ENCODE measurements at places on chromosomes 3 and 15.

DNA sequence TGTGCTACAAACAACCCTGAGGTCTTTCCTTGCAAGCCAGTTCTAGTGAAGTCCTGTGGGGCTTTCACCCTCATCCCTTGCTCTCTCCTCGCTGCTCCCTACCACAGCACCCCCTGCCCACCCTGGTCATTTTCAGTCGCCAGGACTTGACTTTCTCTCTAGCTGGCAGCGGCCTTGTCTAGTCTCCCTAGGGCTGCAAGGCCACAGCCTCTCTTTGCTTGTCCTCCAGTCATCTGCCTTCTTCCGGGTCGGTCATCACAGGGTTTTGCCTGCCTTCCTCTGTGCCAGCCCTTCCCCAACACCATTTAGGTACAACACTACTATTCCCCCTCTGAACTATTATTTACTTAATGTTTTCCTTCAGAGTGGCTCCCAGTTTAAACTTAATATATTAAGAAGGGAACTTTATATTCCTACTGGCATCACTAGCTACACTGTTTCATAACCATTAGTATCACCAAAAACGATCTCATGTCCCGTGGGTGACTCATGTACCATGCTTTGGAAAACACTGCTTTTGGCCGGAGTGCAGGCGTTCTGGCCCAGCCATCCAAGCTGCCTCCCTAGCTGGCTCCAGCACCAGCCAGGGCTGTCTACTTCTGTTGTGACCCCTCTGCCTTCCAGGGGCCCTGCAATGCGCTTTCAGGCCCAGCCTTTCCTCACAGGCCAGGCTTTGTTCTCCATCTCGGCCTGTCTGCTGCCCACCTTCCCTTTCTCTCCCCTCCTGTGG, 21.4 kb downstream of the FAH start:
- peak; percentile 43 for DNase-seq

DNA sequence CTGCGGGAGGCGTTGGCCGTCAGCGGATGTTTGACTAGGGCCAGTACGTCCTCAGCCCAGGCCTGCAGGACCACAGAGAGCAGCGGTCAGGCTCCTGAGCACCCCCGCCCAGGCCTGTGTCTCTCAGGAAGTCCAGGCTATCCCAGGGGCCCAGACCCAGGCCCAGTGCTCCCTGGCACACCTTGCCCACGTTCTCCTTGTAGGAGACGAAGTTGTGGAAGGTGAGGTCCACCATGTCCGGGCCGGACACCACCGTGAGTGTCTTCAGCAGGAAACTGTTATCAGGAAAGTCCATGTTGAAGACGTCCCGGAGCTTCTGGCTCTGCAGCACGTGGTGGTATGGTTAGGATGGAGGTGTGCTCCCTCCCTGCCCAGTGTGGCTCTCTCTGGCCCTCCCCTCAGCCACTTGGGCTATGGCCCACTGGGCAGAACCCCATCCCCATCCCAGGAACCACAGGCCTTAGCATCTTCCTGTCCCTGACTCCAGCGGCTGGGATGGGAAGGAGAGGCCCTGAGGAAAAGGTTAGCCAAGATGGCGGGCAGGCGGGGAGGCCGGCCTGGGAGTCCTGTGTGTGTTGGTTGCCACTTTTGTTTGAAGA, 5.3 kb downstream of the PLCB2 start:
- DNase-seq: no peak

DNA sequence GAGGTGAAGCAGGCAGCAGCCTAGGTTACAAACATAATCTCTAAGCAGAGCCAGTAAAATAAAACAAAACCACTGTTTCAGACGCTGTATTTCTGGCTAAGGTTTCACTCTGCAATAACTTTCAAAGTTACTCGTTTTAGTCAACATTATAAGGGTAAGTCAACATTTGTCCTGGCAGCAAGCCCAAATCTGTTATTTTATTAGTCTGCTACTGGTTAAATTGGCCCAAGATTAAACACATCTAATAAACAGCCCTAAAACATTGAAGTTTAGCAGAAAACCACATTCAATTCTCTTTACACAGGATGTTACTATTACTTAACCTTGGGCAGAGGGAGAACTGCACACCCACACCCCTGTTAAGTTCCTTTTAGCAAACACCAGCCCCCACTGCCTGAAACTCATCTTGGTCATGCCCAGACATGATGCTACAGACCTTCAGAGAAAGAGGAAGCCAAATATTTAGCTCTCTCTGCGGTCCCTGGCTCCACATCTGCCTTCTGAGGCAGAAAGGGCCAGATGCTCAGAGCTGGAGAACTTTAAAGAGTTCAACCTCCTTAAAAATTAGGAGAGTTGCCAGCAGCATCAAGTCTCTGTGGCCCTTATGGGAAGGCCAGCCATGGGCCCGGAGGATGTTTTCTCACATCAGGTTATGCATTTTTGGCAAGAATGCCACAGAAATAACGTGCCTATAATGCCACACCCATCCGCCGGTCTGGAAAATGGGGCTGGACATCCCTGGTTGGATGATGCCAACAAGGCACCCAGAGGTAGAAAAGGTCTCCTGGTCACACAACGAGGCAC, 17.9 kb downstream of the ARHGEF3 start:
- no peak for DNase-seq

DNA sequence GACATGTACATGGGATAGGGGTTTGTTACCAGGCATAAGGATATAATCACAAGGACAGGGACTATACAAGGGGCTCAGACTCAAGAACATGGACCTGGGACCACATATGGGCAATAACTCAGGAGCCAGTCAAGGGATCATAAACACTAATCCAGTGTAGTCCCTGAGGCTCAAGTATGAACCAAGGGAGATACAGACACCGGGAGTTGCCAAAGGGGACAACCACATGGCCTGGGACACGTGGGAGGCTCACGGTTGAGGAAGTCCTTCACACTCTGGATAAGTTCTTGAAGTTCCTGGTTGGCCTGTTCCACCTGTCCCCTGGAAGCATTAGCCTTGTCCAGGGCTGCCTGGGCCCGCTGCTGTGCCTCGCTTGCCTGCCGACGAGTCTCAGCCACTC, 1.8 kb upstream of the USP19 start:
- DNase-seq: no peak

DNA sequence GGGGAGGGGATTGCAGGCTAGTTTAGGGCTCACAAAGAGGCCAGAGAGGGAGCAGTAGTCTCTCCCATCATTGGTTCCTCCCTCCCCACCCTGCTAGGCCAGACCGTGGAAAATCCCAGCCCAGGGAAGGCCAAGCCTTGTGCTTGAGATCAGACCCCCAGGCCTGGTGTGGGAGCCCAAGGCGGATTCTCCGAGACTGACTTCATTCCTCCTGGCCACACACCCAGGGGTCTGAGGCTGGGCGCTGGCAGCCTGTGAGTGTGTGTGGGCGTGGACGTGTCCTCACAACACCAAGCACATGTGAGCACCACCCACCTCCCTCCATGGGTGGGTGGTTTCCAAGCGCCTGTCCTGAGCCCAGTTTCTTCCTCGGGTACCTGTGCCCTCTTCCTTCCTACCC, 4.1 kb downstream of the LOXL1 start:
- DNase-seq: no peak

DNA sequence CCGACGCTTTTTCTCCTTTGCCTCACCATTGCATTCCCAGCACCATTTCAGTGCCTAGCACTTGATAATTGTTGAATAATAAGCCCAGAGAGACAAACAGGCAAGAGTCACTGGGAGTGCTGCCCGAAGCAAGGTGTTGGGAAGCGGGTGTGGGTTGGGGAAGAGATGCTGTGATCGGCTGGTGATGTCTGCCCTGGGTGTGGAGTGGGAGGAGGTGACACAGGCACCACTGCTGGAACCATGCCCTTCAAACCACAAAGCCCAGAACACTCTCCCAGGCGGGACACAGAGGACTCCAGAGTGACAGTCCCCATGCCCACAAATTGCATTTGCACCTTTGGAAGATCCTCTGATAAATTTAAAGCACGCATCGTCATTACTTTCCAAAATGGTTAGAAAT, 148.2 kb downstream of the CHSY1 start:
- DNase-seq: no peak

- DNase-seq: no peak
Measured at GRCh38 chr3:71930056-71930991, 145.4 kb upstream of the PROK2 start.

GRCh38 chr15:101046826-101047225, 127.7 kb downstream of the LRRK1 start:
- DNase-seq: no peak

GRCh38 chr15:80240276-80240675, 11.7 kb downstream of the CTXND1 start:
- DNase-seq: no peak

DNA sequence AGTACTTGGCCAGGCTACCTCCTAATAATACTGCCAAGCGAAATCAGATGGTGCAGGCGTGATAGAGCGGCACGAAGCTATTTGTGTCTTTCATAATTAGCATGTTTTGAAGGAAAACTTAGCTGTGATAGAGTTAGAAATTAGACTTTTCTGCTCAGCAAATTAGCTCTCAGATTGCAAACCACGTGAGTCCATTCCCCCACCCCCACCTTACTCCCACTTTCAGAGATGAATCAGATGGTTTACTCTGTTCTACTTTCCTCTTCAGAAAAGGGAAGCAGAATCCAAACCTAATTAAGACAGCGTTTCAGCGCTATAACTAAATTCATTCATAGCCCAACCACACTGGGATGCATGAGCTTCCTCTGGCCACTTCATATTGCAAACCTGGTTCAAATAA, 214.6 kb downstream of the SLCO3A1 start:
- no peak for DNase-seq

DNA sequence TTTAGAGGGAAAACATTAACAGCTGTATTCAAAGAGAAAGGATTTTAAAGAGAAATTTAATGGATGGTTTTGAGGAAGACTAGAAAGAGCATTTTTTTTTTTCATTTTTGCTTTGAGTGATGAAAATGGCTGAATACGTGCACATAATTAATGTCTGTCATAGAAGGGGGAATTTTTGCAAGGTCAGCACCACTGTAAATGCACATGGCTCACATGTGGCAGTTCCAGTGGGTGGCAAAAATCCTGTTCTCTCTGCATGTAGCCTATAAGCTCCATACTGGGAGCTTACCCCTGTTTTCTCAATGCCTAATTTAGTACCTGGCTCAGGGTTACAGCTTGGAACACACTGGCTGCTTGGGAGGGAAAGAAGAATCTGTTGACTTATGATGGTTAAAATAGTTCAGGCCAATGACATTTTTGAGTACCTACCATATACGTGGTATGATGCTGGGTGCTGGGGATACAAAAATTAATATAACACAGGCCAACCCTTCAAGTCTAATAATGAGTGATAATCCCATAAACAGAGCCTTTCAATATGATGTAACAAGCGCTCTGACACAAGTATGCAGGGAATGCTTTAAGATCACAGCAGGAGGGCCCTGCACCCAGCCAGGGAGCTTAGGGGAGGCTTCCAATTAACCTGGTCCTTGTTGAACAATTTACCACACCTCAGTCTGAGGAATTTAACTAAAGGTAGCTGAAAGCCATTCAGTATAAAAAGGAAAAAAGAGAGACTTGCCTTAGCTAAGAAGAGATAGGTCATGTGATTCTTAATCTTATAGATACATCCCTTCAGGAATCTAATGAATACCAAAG, 33.0 kb downstream of the HSPBAP1 start:
- peak; percentile 83 for DNase-seq

- no peak for DNase-seq
Measured at GRCh38 chr15:96484830-96485229, 154.3 kb downstream of the NR2F2 start.

DNA sequence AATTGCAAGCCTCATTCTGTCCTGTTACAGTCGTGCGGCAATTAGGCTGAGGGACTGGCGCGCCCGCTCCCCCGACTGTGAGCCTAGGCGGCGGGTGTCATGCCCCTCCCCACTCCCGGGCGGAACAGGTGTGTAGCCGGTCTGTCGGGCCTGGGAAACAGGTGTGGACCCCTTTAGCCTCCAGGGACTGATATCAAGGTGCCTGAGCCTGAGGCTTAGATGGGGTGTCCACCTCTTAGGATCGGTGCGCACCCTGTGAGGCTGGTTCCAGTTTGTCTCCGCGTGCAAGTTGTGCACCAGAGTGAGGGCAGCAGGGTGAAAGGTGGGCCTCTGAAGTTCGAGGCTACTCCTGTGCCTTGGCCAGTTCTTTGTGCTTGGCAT, 686 bp downstream of the VPS8 start:
- DNase-seq: no peak

DNA sequence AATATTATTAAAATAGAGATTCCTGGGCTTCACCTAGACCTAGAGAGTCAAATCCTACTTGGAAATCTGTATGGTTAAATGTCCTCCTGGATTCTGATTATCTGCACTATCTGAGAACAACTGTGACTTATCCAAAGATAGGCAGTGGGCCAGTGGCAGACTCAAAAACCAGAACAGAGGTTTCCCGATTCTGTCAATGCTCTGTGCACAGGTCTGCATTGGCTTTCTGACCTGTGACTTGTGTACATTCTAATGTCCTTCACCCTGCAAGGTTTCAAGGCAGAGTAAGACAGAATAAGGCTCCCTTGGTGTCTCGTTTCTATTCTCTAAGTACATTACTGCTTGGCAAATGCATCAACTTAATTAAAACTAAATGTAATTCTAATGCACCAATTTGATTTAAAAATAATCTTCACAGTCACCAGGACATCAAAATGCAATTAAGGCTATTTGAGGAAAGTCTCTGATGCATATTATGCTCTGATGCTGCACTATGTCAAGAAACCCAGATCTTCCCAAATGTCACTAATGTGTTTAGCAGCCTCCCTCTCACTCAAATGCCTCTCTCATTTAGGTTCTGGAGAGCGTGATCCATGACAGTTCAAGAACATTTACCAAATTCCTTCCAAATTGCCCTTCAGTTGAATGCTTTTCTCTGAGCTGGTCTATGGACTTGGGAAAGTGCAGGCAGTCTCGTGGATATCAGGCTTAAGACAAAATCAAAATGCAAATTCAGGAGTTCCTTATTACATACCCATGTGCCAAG, 140.1 kb downstream of the STAC start:
- DNase-seq: no peak

- DNase-seq: no peak
Measured at GRCh38 chr15:61229883-61230180, 730 bp upstream of the RORA start.

DNA sequence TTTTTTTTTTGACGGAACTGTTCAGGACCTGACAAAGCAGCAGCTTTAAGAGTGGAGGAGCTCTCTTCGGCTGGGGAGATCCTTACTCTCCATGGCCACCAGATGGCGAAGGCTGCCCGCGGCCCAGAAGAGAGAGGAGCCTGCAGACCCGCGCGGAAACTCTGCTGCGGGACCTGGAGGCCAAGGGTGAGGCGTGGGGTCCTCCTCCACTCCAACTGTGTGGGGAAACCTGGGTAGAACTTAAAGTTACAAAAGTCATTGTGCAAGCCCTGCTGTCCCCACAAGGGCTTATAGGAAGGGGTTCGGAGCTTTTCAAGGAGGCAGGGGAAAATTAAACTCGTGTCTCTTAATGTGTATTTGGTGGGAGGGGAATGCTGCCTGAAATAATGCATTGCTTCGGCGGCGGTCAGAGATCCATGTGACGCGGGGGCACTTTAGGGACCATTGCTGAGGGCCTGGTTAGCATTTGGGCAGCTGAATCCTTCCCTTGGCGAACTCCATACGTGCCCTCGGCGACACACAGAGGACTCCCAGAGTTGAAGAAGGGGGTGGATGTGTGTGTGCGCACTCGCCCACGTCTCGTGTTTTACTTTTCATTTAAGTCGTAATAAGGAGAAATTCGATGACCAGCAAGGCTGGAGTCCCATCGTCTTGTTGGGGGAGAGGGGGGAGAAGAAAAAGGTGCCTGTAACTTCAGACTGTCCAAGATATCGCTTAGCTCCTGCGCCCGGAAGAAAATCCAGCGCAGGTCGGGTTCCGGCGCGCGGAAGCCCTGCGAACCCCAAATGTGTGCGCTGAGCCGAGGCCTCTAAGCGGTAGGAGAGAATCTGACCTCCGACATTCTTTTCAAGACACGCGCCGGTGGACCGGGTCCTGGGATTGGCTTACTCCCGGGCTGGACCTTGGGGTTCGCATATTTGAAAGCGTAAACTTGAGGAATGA, 9.7 kb downstream of the EOMES start:
- peak; percentile 34 for DNase-seq
